Vein endothelial cell (primary cell): ENCODE measurements at places on chromosomes 4 and X. TPM values are rescaled to one million over a fixed set of nuclear protein-coding genes. Genes with fewer than 3 reads are reported as not detected.

The RTL9 gene
- not detected in 2 replicates for total RNA-seq

The NUDT11 gene
- 0.33 and 2.4 TPM in 2 replicates for total RNA-seq

The NPY5R gene
- total RNA-seq = not detected in 2 replicates

The FGFBP1 gene
- not detected in 2 replicates for total RNA-seq

The PRDM8 gene
- 0.65 and 0.76 TPM in 2 replicates for total RNA-seq

The CXorf65 gene
- total RNA-seq = not detected in 2 replicates

The ZMAT1 gene
- total RNA-seq = 2.4 and 2.9 TPM in 2 replicates

The VEGFD gene
- 0.38 and 0.65 TPM in 2 replicates for total RNA-seq

The DSPP gene
- not detected in 2 replicates for total RNA-seq

The VGLL1 gene
- not detected in 2 replicates for total RNA-seq

The TRIML2 gene
- not detected in 2 replicates for total RNA-seq

The PDZD4 gene
- total RNA-seq = 0.29 and 0.33 TPM in 2 replicates

The LRP2BP gene
- 0.48 and 0.98 TPM in 2 replicates for total RNA-seq

The IKBKG gene
- total RNA-seq = 25.7 and 26.8 TPM in 2 replicates

The DNAAF6 gene
- not detected in 2 replicates for total RNA-seq

The PNCK gene
- not detected in 2 replicates for total RNA-seq

The TEC gene
- 0.65 and 1.1 TPM in 2 replicates for total RNA-seq

The LUZP4 gene
- total RNA-seq = not detected in 2 replicates

The WNK3 gene
- total RNA-seq = 0.65 and 1.2 TPM in 2 replicates

The RBM41 gene
- total RNA-seq = 11.1 and 13.1 TPM in 2 replicates
